Activated CD8-positive, alpha-beta T cell treated with anti-CD3 and anti-CD28 coated beads, Interleukin-2, amount 10 ng/mL, durations not matched to agents 7 days and 5 days (primary cell): ENCODE measurements at places on chromosomes 11 and 22.

- H3K27ac ChIP-seq: no peak overlapping the region
- no peaks in the 10 kb centered on the region for H3K36me3 ChIP-seq
- DNase-seq: no peak
- peaks cover 5% of the 10 kb centered on the region for H3K4me1 ChIP-seq
- H3K27me3 ChIP-seq: peaks cover 54% of the 10 kb centered on the region
Observed at GRCh38 chr11:74312326-74312725, 886 bp upstream of the P4HA3 start.

- no peaks in the 10 kb centered on the region for H3K4me1 ChIP-seq
- H3K27ac ChIP-seq: no peak overlapping the region
- H3K4me3 ChIP-seq: no peak overlapping the region
- H3K36me3 ChIP-seq: no peaks in the 10 kb centered on the region
- no peaks in the 10 kb centered on the region for H3K27me3 ChIP-seq
Observed at GRCh38 chr11:64110465-64111375, 55.2 kb downstream of the MACROD1 start.

GRCh38 chr11:24635588-24636290 lies 138.9 kb downstream of the LUZP2 start:
- no peak for DNase-seq
- H3K27me3 ChIP-seq: no peaks in the 10 kb centered on the region
- no peak overlapping the region for H3K4me3 ChIP-seq
- H3K36me3 ChIP-seq: no peaks in the 10 kb centered on the region

DNA sequence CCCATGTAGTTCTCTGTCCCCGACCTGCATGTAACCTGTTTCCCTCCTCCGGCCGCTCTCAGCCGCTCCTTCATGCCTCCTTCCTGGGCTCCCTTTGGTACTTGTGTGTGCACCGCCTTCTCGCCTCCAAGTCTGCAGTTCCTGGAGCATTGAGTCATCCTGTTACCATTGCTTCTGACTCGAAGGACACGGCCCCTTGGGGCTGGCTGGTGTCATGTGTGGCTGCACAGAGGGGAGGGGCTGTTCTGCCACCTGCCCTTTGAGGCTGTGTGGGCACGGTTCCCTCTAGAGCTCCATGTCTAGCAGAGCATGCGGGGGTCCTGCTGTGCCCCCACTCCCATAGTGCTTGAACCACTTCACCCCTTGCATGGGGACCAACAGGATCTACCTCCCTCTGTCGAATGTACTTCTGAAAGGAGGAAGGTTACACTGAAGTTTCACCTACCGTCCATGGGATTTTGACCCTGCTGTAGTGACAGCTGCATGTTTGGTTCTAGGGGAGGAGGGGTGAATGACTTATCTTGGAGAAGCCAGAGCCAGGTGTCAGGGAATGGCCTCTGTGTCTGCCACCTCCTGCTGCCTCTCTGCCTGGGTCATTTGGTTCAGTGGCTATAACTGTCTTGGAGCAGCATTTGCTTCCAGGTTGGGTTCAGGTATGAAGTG lies 39.6 kb downstream of the BCR start:
- peaks cover 9% of the 10 kb centered on the region for H3K36me3 ChIP-seq
- H3K4me1 ChIP-seq: peaks cover 89% of the 10 kb centered on the region
- no peaks in the 10 kb centered on the region for H3K27me3 ChIP-seq

GRCh38 chr11:73308961-73309919 lies 1.2 kb downstream of the ARHGEF17 start:
- peaks cover 22% of the 10 kb centered on the region for H3K4me1 ChIP-seq
- H3K27ac ChIP-seq: no peak overlapping the region
- peaks cover 25% of the 10 kb centered on the region for H3K27me3 ChIP-seq
- H3K36me3 ChIP-seq: peaks cover 4% of the 10 kb centered on the region

DNA sequence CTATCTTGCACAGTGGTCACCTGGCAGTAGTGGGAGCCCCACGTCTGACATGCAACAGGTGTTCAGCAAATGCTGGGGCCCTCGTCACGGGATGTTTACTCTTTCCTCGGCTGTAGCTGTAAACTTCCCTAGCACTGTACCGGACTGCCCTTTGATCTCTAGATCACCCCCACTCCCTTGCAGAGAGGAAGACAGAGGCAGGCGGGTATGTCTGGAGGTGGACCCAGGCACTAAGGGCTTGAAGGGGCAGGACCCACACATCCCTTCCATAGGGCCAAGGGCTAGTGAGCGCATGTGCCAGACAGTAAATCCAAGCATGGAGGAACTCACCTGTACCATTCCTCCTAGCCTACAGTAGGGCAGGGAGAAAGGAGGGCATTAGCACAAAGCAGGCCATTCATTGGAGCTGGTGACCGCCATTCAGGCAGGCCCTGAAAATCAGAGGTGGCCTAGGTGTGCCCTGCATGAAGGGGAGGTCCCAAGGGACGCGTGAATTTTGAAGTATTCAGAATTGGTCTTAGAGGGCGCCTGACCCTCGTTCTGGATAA lies 1.9 kb upstream of the SMTN start:
- H3K4me1 ChIP-seq: peaks cover 33% of the 10 kb centered on the region
- no peak for DNase-seq
- H3K27me3 ChIP-seq: no peaks in the 10 kb centered on the region
- H3K27ac ChIP-seq: no peak overlapping the region
- H3K4me3 ChIP-seq: no peak overlapping the region

GRCh38 chr22:33785283-33785968 lies 134.8 kb downstream of the LARGE1 start:
- no peak overlapping the region for H3K27ac ChIP-seq
- no peak for DNase-seq
- no peaks in the 10 kb centered on the region for H3K4me1 ChIP-seq
- no peak overlapping the region for H3K4me3 ChIP-seq

GRCh38 chr11:116513894-116514293 lies 258.9 kb downstream of the BUD13 start:
- DNase-seq: peak; percentile 26
- no peaks in the 10 kb centered on the region for H3K36me3 ChIP-seq
- no peaks in the 10 kb centered on the region for H3K27me3 ChIP-seq
- no peak overlapping the region for H3K4me3 ChIP-seq

DNA sequence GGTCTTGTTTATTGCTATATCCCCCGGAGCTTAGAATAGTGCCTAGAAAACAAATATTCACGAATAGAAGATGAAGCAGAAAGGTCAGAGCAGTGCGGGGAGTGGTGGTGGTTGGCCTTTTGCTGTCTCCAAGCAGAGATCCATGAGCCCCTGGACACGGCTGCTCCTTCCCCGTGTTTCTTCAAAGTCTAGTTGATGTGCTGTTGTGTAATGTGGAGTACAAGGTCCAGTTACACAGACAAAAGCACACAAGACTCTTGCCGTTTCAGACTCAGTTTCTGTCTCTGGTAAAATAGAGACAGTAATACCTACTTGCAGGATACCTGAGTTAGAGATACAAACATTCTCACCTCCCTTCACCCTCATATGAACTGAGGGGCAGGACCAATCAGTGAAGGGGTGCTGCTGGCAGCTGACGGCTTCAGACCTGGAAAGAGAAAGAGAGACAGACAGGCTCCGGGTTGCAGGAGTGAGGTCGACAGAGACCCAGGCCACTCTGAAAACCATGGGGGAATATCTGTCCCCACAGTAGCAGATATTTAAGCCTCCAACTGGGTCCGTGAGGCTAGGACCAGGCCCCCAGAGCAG lies 56.2 kb downstream of the RASSF10 start:
- H3K27me3 ChIP-seq: peaks cover 6% of the 10 kb centered on the region
- no peak for DNase-seq
- H3K4me1 ChIP-seq: no peaks in the 10 kb centered on the region
- H3K4me3 ChIP-seq: no peak overlapping the region

GRCh38 chr11:33668951-33669596 lies 31.6 kb downstream of the C11orf91 start:
- H3K4me1 ChIP-seq: peaks cover 5% of the 10 kb centered on the region
- H3K36me3 ChIP-seq: no peaks in the 10 kb centered on the region
- no peak overlapping the region for H3K4me3 ChIP-seq
- no peak for DNase-seq
- no peak overlapping the region for H3K27ac ChIP-seq

DNA sequence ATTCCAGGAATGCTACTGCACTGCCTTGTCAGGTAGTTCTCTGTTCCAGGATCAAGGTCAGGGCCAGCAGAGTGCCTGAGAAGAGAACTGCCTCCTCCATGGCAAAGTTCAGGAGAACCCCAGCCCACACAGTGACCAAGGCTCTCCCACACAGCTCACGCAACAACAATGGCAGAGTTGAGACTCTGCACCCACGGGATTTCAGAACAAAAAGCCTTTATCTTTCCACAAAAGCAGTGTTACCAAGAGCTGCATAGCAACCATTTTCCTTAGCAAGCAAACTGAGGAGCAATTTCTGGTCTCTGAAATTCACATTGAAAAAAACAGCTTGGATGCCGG lies 11.1 kb downstream of the PLAAT3 start:
- H3K4me3 ChIP-seq: no peak overlapping the region
- no peak for DNase-seq
- no peak overlapping the region for H3K27ac ChIP-seq
- no peaks in the 10 kb centered on the region for H3K36me3 ChIP-seq

DNA sequence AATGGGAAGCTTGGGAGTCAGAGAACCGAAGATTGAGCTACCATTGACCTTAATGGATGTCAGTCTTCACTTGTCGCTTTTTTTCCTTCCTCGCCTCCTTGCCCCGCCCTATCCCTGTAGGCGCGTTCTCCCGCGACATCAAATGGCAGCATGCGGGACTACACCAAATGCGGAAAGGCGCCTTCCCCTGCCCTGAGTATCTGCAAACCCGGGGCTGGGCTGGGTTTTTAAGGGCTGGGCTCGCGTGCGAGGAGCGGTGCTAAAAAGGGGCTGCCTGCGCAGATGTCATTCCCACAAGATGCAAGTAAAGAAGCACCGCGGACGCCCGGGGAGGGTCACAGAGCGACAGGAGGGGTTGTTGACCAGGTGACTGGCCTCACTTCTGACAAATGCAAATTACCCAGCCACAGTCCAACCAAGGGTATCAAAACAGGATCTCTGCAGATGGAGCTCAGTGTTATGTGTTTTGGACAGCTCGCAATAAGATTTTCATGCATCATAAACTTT lies 4.7 kb upstream of the FAM111B start:
- H3K4me1 ChIP-seq: peaks cover 39% of the 10 kb centered on the region
- peak overlapping the region; percentile 35 for H3K27ac ChIP-seq
- DNase-seq: peak; percentile 79
- H3K36me3 ChIP-seq: peaks cover 14% of the 10 kb centered on the region
- H3K27me3 ChIP-seq: peaks cover 31% of the 10 kb centered on the region

- no peak overlapping the region for H3K27ac ChIP-seq
- no peak overlapping the region for H3K4me3 ChIP-seq
- peaks cover 7% of the 10 kb centered on the region for H3K4me1 ChIP-seq
Observed at GRCh38 chr11:114036147-114036811, 23.2 kb upstream of the ZBTB16 start.

DNA sequence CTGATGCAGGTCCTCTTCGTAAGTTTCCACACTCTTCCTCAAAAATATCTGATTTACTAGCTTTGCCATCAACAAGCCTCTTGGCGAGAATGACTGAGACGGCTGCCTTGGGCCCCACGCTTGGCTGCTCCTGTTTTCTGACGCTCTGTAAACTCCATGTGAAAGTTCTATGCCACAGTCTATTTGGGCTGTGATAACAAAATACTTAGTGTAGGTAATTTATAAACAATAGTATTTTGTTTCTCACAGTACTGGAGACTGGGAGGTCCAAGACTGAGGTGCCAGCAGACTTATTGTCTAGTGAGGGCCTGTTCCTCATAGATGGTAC lies 123.2 kb upstream of the SORL1-AS1 start:
- no peaks in the 10 kb centered on the region for H3K27me3 ChIP-seq
- peaks cover 89% of the 10 kb centered on the region for H3K36me3 ChIP-seq
- no peaks in the 10 kb centered on the region for H3K4me1 ChIP-seq
- no peak overlapping the region for H3K27ac ChIP-seq

GRCh38 chr11:93832780-93833179 lies 17.6 kb downstream of the VSTM5 start:
- no peaks in the 10 kb centered on the region for H3K4me1 ChIP-seq
- DNase-seq: no peak
- no peaks in the 10 kb centered on the region for H3K36me3 ChIP-seq
- no peak overlapping the region for H3K4me3 ChIP-seq
- peaks cover 6% of the 10 kb centered on the region for H3K27me3 ChIP-seq

DNA sequence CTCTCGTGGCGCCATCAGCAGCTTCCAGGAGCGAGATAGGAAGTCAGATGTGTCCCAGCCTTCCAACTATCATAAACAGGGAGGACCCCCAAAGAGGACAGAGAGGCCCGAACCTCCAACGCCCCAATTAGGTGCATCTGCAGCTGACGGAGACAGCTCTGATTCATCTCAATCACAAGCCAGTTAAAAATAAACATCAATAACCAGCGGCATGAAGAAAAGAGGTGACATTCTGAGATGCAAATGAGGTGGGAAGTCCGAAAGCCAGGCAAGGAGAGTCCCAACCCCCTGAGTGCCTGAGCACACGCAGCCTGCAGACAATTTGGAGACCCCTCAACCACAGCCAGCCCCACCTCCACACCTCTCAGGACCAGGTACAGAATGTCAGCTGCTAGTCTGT lies 28.1 kb upstream of the IGSF9B start:
- H3K4me3 ChIP-seq: no peak overlapping the region
- no peak overlapping the region for H3K27ac ChIP-seq
- H3K27me3 ChIP-seq: peaks cover 11% of the 10 kb centered on the region
- no peak for DNase-seq
- H3K36me3 ChIP-seq: no peaks in the 10 kb centered on the region

- H3K4me3 ChIP-seq: no peak overlapping the region
- no peak overlapping the region for H3K27ac ChIP-seq
- no peak for DNase-seq
- no peaks in the 10 kb centered on the region for H3K36me3 ChIP-seq
Observed at GRCh38 chr11:105144887-105145286, 5.3 kb upstream of the CARD18 start.

DNA sequence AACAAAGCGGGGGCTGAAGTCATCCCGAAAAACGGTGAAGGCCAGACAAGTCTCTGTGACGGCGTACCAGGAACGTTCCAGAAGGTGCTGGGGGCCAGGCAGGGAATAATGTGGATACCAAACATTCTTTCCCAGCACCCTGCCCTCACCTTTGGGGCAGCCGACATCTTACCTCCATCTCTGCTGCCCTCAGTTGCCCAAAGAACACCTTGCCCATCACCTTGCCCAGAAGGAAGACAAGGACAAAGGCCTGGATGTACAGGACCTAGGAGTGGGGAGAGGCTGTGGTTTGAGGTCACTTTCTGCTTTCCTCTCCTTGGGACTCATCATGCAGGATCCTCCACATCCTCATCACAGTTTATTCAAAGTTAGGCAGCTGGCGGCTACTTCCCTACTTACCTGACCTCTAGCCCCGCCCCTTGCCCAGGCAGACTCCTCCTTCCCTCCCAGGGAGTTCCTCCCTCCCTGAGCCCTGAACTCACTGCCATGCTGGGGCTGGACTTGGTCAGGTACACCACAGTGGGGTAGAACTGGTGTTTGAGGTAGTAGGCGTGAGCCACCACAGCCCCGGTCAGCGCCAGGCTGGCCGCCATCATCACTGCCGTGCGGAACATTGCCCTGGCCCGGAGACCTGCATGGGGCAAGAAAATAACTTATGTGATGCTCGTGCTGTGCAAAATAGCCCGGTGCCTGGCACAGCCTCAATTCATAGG lies 1.2 kb downstream of the SYVN1 start:
- H3K4me1 ChIP-seq: peaks cover 29% of the 10 kb centered on the region
- H3K4me3 ChIP-seq: peak overlapping the region; percentile 99
- H3K36me3 ChIP-seq: peaks cover 36% of the 10 kb centered on the region
- peak overlapping the region; percentile 100 for H3K27ac ChIP-seq
- DNase-seq: peak; percentile 71
